ENCODE measurements at places on chromosomes 5 and 9. TPM values are rescaled to one million over a fixed set of nuclear protein-coding genes. Genes with fewer than 3 reads are reported as not detected.

The GPRIN1 gene
- 0.74 TPM for polyA plus RNA-seq

The MPDZ gene
- not detected for polyA plus RNA-seq

- H3K36me3 ChIP-seq, result peaks cover 8% of the 10 kb centered on the region
- H3K27me3 ChIP-seq, result no peaks in the 10 kb centered on the region
- peak overlapping the region; percentile 89 for H3K4me3 ChIP-seq
- no peak for DNase-seq
- H3K27ac ChIP-seq, result peak overlapping the region; percentile 92
Measured at GRCh38 chr5:140563596-140563995, 802 bp downstream of the APBB3 start.

DNA sequence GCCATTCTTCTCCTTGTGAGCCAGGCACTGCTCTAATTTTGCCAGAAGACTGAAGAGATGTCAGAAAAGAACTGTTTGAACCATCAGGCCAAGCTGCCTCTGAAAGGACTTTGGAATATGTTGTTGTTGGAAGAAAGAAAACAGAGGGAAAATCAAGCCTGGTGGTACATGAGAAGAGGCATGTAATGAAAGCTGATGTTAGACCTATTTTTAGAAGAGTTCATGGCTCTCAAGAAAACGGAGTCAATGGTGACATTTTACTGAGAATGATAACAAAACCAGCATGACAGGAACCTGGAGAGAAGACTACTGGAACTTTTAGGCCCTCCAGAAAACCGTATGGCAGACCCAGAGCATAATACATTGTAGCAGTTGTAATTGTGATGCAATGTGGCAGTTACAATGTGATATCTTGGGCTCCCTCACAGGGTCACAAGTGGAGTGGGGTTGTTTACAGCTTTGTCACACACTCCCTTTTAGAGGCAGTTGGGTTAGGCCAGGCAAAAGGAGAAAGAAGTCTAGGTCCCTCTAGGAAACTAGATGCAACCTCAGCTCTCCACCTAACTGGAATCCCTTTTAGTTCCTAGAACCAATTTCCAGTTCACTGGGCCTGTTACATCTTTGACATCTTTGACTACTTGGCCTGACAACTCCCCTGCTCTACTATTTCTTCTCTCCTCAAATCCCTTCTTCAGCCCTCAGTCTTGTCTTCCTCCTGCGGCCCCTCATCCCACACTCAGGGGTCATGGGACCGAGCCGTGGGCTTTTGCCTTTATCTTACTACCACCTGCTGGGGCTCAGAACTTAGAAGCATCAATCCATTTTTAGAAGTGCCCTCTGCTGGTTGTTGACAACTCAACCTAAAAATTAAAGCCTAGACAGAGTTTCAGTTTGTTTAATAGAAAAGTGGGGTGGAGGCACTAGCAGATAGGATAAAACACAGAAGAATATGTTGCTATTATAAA is 61.2 kb upstream of the JAK2 start:
- no peaks in the 10 kb centered on the region for H3K27me3 ChIP-seq
- no peaks in the 10 kb centered on the region for H3K36me3 ChIP-seq

DNA sequence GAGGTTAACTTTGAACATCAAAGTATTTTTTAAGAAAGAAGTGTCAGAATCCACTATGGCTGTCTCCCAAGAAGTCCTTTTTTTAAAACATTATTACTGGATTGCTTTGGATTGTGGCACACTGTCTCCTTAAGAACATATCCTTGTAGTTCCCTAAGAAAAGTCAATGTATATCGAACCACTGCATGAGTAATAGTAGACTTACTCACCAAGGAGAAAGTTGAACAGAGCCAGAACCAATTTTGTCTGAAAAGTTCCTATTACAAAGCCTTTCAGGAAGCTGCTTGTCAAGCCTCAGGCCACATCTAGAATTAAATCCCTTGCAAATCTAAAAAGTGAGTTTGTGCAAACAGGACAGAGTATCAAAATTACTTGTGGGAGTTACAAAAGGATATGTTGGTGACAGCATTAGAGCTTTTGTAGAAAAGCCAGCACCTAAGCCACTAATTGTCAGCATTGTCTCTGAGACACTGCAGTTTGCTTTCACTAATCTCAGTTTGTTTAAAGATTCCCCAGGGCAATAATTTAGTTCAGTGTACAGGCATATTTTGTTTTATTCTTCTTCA is 195.4 kb downstream of the MPDZ start:
- no peak overlapping the region for H3K27ac ChIP-seq
- DNase-seq, result no peak
- no peak overlapping the region for H3K4me3 ChIP-seq
- no peaks in the 10 kb centered on the region for H3K36me3 ChIP-seq
- H3K4me1 ChIP-seq, result no peaks in the 10 kb centered on the region
